ENCODE measurements at places on chromosomes 7 and 10.

- DNase-seq, result no peak
Observed at GRCh38 chr10:42776681-42777080, 5.9 kb upstream of the BMS1 start.

GRCh38 chr10:73095481-73096021 lies 1.1 kb downstream of the P4HA1 start:
- DNase-seq, result no peak

DNA sequence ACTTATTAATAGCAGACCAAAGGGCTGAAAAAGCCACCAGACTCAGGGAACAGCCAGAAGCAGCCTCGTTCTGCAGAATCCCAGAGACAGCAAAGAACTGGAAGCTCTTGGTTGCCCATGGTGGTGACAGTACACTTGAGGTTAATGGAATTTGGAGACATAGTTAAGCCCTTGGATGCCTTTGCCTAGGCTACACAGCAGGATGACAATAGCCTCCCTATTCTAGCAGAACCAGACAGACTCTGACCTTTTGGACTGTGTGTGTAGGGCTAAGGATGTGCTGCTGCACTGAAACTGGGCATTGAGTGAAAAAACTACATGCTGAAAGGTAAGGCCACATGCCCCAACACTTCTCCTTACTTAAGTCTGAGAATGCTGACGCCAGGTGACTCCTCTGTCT lies 22.7 kb downstream of the OTUD1 start:
- no peak for DNase-seq

DNA sequence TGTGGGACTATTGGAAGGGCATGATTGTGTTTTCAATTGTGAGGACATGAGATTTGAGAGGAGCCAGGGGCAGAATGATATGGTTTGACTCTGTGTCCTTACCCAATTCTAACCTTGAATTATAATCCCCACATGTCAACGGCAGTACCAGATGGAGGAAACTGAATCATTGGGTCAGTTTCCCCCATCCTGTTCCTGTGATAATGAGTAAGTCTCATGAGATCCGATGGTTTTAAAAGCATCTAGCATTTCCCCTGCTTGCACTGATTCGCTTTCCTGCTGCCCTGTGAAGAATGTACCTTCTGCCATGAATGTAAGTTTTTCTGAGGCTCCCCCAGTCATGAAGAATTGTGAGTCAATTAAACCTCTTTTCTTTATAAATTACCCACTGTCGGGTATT lies 1367.1 kb downstream of the XPNPEP1 start:
- no peak for DNase-seq

GRCh38 chr7:80902716-80903308 lies 16.0 kb downstream of the SEMA3C start:
- no peak for DNase-seq

DNA sequence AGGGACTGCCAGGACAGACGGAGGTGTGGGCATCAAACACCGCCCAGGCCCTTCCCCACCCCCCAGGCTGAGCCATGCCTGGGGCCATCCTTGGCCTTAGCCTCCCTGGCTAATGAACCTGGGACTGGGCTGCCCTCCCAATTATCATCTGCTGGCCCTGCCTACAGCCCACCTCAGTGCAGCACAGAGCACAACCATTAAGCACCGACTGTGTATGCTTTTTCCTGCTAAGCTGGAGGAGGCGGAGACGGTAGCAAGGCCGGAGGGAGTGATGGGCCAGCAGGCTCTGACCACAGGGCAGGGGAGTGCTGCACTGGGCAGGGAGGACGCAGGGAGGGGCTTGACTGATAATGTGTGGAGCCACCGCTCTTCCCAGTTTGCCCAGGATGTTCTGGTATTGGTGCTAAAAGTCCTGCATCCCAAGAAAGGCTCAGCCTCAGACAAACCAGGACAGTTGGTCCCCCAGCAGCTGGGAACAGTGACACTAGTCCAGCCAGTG lies 72.0 kb downstream of the C10orf143 start:
- DNase-seq, result no peak

DNA sequence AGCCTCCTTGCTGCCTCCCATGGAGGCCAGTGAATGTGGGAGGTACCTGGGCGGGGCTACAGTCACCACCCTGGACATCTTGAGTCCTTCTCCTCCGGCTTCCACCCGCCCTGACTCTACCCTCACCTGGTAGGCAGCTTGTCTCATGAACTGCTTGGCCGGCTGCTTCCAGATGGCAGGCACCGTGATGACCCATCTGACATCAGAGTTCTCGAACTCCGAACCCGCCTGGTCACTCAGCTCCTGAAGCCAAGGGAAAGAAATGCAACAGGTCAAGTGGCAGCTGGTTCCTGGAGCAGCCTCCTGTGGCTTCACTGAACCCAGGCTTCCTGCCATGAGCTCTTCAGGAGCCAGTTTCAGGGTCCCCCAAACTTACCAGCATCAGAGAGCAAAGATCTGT lies 50.1 kb downstream of the HSPA12A start:
- no peak for DNase-seq

DNA sequence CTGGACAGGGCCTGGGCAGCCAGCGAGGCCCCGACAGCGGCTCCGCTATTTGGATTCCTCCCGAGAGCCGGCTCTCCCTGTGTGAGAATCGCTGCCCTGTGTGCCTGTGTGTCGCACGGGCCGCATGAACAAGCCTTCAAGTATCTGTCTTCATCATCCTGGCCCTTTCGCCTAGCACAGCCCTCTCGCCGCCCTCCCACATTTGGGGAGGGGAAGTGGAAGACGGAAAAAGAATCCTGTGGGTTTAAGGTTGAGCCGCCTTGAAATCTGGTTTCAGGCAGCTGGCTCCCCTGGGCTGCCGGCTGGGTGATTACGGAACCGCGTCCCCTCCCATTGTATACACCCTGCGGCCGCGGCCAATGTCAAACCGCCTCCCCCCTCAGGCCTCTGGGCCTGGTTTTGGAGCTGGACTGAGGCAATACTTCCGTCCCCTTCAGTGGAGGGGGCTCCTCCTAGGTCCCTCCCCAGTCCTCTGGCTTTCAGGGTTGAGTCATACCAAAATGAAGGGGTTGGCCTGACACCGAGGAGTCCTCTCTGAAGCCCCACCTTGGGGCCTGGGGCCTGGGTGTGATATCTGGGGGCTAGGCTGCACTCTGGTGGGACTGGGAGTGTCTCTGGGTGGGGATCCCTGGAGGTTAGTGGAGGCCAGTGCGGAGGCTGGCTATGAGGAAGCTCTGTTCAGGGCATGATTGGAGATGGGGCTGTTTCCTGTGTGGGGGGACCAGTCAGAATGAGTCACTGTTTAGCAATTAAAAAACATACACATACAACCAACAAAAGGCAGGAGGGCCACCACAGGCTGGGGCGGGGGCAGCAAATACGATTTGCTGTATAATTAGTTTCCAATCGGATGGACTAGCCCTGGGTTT lies 1.7 kb downstream of the TRIM8 start:
- DNase-seq, result no peak

GRCh38 chr7:42843205-42843800 lies 68.6 kb downstream of the C7orf25 start:
- DNase-seq, result peak; percentile 67

DNA sequence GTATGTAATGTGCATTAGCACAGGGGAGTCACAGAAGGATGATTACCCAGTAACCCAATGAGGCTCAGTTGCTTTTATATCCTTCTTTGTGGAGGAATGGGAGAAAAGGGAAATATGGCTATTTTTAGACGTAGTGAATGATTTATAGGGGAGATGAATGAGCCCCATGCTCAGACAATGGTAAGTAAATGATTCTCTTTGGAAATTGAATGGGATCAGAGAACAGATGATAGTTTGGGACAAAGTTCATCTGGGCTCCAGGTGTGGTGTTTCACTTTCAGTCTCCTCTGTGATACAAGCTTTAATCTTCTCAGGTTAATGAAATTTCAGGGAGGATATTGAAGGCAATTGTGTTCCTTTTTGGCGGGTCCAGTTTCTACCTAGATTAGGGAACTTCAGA lies 63.0 kb upstream of the MPP7 start:
- DNase-seq, result no peak

DNA sequence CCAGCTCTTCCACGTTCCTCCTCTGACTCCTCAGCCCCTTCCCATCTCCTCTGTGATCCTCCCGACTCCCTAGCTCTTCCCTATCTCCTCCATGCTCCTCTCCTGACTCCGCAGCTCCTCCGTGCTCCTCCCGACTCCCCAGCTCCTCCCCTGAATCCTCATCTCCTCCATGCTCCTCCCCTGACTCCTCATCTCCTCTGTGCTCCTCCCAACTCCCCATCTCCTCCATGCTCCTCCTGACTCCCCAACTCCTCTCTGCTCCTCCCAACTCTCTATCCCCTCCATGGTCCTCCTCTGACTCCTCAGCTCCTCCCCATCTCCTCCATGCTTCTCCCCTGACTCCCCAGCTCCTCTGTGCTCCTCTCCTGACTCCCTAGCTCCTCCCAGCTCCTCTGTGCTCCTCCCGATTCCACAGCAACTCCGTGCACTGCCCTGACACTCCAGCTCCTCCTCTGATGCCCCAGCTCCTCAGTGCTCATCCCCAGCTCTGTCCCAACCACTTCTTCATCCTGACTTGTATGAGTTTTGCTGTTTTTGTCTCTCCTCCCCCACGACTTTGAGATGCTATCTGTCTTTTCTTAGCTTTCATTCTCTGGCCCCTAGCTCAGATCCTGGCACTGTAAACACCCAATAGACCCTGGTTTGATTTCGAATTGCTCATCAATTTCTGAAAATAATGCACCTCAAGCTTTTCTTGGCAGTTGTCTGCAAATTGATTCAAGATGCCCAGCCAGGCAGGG lies 38.3 kb downstream of the OAT start:
- no peak for DNase-seq

DNA sequence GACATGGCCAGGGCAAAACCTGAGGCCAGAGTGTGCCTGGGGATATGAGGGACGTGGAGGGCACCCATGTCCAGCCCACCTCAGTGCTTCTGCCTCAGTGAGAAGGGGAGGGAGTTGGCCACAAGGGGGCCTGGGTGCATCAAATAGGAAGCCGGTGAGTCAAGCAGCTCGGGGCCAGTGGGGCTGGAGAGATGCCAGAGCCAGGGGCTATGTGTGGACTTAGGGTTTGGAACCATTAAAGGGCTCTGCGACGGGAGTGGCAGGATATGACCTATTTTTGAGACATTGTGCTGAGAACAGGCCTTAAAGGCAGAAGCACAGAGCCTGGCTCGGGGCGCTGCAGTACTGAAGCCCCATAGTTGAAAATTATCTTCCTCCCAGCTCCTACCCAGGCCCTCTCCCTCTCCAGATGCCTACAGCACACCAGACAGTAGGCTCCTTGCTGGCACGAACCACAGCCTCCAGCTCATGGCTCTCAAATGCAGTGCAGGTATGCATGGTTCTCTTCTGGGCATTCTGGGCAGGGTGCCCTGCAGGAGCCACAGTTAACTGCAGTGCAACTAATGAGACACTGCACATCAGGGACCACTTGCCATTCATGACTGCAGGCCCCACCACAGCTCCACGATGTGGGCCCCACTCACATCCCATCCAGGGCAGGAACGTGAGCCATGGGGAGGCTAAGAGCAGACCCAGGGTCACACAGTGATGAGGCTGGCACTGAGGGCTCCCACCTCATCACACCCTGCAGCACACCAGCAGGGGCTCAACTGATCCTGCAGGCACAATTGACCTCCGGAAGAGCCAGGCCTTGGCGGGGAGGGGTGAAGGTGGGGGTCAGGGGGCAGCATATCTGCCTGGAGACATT lies 7.2 kb upstream of the PGAM2 start:
- peak; percentile 58 for DNase-seq

- DNase-seq, result no peak
Observed at GRCh38 chr7:28418966-28419365, 6.6 kb downstream of the CREB5 start.

GRCh38 chr10:77011874-77012811 lies 625.5 kb downstream of the KCNMA1 start:
- DNase-seq, result no peak

DNA sequence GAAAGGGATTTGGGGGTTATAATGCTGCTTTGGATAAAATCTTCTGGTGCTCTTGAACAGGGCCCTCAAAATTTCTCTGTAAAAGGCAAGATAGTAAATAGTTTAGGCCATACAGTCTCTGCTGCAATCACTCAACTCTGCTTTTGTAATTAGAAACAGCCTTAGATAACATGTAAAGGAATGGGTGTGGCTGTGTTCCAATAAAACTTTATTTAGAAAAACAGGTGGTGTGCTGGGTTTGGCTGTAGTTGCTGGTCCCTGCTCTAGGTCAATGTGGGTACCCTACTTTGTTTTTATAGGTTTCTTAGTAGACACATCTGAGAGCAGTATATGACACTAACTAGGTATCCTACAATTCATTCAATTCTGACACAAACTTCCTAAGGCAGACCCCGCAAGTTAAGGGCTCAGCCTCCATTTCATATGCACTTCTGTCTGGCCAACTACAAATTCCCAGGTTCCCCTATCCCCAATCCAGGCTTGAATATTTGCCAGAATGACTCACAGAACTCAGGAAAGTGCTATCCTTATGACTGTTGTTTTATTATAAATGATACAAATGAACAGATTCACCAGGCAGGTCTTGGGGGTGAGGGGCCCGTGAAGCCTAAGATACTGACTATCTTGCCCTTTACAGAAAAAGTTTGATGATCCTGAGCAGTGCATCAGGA lies 349.9 kb downstream of the RPS24 start:
- DNase-seq, result no peak

- peak; percentile 63 for DNase-seq
Observed at GRCh38 chr10:80158598-80159127, 26.1 kb downstream of the PLAC9 start.
